Natural killer cell treated with Interleukin-12 subunit alpha and Interleukin-12 subunit beta and Interleukin-15 and Interleukin-18, amount 100 ng/mL, for 72 hours (primary cell): ENCODE measurements at places on chromosomes 3 and 15. TPM values are rescaled to one million over a fixed set of nuclear protein-coding genes. Genes with fewer than 3 reads are reported as not detected.

- DNase-seq = no peak
Measured at GRCh38 chr15:79193103-79193502, 89.4 kb upstream of the ANKRD34C start.

Gene TMEM42
- total RNA-seq = 5.3 TPM

Gene KLHL6
- 16.9 TPM for total RNA-seq

GRCh38 chr15:27418726-27419125 lies 447.7 kb downstream of the GABRG3 start:
- no peak for DNase-seq

DNA sequence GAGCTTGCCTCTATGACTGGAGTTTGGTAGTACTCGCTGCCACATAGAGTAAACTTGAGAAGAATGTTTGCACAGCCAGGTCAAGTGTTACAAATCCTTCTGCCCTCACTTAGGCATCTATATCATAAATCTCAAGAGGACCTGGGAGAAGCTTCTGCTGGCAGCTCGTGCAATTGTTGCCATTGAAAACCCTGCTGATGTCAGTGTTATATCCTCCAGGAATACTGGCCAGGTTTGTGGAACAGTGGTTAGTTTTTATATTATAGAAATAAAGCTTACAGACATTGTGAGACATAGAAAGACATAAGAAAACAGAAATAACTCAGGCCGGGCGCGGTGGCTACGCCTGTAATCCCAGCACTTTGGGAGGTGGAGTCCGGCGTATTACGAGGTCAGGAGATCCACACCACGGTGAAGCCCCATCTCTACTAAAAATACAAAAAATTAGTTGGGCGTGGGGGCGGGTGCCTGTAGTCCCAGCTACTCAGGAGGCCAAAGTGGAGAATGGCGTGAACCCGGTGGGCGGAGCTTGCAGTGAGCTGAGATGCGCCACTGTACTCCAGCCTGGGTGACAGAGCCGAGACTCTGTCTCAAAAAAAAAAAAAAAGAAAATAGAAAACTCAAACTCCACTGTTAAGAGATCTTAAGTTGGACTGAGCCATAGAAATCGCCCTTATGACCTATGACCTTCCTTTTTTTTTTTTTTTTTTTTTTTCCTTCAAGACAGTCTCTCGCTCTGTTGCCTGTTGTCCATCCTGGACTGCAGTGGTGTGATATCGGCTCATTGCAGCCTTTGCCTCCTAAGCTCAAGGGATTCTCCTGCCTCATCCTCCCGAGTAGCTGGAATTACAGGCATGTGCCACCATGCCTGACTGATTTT lies 2.2 kb downstream of the RPSA start:
- DNase-seq = peak; percentile 23

DNA sequence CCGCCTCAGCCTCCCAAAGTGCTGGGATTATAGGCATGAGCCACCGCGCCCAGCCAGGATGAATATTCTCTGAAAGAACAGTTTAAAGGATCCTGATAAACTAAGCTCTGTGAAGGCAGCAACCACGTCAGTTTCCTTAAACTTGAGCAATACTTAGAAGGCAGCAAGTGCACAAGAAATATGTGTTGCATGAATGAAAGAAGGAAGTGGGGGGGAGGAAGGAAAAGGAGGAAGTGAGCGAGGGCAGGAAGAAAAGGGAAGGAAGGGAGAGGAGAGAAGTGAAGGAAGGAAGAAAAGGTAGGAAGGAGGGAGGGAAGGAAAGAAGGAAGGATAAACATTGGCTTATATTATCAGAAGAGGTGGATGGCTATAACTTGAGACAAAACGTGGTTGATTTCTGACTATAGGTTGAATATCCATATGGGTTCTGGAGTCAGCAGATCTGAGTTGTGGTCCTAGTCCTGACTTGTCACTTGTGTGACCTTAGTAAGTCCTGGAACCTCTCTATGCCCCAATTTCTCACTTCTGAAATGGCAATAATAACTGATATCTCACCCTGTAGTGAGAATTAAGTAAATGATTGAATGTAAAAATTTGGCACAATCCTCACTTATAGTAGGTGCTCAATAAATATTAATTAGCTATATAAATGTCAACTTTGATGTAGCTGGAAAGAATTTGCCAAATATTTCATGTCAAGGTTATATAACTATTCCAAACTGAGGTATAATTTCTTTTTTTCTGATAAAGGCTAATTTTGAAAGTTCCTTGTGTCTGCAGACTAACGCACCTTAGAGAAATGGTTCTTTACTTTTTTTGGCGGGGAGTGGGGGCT lies 12.0 kb upstream of the SEMA4B start:
- DNase-seq = no peak

Gene EFCC1
- not detected for total RNA-seq

Gene TAMM41
- 48.7 TPM for total RNA-seq

GRCh38 chr3:53890726-53891475 lies 758 bp downstream of the SELENOK start:
- no peak for DNase-seq

DNA sequence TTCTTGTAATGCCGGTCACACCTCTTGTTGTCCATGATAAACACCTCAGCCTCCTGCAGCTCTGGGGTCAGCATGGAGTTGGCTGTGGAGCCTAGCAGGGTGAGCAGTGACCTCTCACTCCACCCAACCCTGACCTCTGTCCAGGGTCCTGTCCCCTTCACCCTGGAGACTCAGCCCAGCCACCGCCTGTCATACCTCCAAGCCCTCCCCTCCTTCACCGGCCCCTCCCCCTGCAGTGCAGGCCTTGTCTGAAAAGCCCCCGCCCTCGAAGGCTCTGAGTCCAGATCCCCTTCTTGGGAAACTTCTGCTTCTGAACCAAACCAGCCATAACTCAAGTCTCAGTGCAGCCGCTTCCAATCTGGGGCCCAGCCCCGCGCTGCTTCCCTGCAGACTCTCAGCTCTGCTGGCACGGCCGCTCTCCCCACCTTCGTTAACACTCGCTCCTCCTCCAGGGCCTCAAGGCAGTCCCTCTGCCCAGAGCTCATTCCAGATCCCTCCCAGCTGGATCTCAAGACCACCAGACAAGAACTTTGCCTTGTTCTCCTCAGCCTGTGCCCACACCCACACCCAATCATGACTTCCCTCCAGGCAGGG lies 25.4 kb upstream of the PRSS50 start:
- DNase-seq = no peak

DNA sequence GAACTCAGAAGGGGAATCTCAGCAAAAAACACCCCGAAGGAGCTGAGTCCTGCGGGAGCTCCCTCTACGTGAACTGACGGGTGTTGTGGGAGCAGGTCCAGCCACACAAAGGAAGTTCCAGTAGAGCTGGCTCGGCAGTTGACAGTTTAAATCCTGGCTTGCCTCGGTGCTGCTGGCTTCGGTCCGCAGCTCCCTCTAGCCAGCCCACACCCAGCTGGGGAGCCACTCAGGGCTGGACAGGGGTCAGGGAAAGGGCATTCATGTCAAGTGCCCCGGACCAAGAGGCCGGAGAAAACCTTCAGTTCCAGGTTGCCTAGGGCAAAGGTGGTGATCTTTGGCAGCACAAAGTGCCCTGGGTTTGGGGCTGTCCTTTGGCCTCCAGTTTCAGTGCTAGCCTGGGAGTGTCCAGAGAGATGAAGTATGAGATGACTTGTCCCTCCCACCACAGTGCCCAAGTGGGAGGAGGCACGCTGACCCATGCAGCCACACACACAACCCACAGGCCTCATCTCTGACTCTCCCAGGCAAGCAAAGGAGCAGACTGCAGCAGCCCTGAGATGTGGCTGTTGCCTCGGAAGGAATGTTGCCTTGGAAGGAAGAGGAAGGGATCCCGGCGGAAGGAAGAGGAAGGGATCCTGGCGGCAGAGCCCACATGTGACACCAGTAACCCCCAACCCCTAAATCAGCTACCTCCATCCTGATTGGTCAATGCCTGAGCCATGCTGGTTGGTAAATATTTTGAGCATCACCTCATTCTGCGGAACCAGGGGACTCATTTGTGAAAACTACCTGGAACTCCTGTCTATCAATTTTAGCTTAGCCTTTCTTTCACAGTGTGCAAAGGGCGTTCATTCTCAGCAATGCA lies 13.9 kb upstream of the ANPEP start:
- DNase-seq = no peak

Gene ARL8B
- 77.4 TPM for total RNA-seq

Gene AGTR1
- total RNA-seq = not detected

- DNase-seq = peak; percentile 97
Measured at GRCh38 chr15:44536962-44537734, at the start of gene EIF3J. Gene EIF3J (plus strand): TSS chr15:44537147. CDS start chr15:44537195, 48 bp downstream.

GRCh38 chr15:92715758-92716157 lies 60.2 kb upstream of the FAM174B start:
- DNase-seq = no peak

GRCh38 chr15:43299411-43299810 lies 31.0 kb downstream of the LCMT2 start:
- DNase-seq = no peak

Gene UNC13C
- not detected for total RNA-seq

Gene RLBP1
- 0.48 TPM for total RNA-seq

DNA sequence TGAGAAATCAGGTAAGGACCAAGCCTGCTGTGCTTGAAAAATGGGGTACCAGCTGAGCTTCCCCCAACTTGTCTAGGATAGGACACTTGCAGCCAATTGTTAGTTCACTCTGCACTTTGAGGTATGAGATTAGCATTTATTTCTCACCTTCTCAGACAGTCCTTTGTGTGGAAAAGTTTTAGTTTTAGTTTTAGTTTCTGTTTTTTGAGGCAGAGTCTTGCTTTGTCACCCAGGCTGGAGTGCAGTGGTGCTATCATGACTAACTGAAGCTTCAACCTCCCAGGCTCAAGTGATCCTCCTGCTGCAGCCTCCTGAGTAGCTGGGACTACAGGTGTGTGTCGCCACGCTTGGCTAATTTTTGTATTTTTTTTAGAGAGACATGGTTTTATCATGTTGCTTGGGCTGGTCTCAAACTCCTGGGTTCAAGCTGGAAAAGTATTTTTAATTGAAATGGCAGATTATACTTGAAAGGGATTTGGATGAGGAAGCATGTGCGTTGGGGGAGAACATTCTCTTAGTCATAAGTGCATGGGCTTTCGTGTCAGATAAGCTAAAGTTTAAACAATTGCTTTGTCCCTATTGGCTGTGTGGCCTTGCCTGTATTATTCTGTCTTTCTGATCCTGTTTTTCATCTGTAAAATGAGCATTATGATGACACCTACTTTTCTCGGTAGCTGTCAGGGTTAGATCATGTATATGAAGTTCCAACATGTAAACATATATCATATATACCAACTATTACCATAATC lies 25.2 kb upstream of the CCK start:
- DNase-seq = no peak

Gene RPL4
- 1,786 TPM for total RNA-seq

DNA sequence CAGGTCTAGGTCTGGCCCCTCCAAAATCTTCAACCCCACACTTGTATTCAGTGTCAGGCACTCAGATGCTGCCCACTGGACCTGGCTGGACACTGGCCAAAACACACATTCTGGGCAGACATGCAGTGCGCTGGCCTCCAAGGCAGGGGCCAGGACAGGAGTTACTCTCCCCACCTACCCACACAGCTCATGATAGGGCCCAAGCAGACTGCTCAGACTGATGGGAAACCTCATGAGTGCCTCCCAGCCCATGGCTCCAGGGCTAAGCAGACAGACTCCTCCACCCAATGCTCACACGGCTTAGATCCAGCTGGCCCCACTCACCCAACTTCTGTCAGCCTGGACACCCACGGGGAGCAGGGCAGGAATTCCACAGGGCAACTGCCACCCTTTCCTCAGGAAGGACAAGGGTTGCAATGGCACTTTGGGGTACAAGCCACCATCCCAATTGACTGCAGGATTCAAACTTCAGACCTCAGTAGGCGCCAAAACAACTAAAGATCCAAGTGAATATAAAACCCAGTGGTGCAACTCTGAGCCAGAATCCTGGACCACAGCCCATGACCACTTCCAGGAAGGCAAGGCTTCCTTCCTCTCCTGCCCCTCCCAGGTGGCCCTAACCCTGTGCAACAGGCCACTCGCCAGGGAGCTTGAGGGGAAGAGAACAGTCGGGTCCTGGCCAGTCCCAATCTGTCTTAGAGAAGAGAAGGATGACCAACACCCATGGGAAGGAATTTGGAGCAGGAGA lies 1.4 kb downstream of the LTF start:
- no peak for DNase-seq

- DNase-seq = no peak
Measured at GRCh38 chr3:180199417-180199995, 162.8 kb upstream of the PEX5L start.

Gene C3orf20
- not detected for total RNA-seq

Gene CRABP1
- not detected for total RNA-seq
